GM12864 (cell line): ENCODE measurements at places on chromosomes 11 and 22.

DNA sequence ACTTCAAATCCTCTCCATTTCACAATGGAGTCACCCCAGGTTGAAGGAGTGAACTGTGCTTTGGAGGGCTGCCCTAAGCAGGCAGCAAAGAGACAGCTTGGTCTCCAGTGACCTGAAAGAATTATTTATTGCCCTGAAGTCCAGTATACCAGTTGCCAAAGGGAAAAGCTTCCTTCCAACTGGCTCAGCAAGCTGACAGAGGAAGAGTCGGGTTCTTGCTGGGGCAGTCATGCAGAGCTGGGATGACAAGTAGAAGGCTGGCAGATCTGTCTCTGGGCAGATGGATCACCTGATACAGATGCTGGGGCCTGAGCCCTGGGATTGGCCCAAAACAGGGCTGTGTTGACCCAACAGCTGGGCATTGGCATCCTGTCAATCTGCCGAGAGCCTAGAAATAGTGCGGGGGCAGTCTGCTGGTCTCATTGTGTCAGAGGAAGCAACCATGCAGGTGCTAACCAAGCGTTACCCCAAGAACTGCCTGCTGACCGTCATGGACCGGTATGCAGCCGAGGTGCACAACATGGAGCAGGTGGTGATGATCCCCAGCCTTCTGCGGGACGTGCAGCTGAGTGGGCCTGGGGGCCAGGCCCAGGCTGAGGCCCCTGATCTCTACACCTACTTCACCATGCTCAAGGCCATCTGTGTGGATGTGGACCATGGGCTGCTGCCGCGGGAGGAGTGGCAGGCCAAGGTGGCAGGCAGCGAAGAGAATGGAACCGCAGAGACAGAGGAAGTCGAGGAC, at the start of gene THRSP:
Gene THRSP (plus strand): TSS at position 422 of the 742 bp plus-strand sequence. CDS start 21 bp downstream, at position 443.
- no peak for DNase-seq

GRCh38 chr11:95595973-95596489, 193.6 kb downstream of the FAM76B start:
- no peak for DNase-seq

DNA sequence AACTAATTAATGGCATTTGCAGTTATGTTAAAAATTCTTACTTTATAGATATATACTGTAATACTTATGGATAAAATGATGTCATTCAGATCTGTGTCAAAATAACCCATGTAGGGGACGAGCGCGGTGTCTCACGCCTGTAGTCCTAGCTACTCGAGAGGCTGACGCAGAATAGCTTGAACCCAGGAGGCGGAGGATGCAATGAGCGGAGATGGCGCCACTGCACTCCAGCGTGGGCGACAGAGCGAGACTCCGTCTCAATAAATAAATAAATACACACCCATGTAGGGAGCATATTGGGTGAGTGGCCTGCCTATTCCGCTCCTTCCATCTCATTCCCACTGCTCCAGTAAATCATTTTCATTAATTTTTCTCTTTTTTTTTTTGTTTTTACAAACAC, 7.1 kb downstream of the SNU13 start:
- DNase-seq: no peak

DNA sequence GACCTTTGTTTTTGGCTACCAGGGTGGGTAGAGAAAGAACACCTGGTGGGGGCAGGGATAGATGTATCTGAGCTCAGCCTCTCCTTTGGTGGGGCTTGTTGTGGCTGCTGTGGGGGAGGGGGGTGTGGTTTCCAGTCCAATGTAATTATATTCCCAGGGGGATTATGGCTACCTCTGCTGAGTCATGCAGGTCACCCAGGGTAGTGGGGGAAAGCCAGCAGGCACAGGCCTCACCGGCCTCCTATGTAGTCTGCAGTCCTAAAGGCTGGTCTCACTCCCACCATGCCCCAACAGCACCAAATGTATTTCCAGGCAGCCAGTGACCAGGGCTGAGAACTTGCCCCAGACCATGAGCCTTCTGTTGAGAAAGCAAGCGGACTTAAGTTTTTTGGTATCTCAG, 119.6 kb downstream of the DYNC2H1 start:
- no peak for DNase-seq

GRCh38 chr11:67472882-67473281, 3.8 kb upstream of the TMEM134 start:
- DNase-seq: no peak

- DNase-seq: no peak
Observed at GRCh38 chr11:45723397-45723796, 58.0 kb upstream of the CHST1 start.

DNA sequence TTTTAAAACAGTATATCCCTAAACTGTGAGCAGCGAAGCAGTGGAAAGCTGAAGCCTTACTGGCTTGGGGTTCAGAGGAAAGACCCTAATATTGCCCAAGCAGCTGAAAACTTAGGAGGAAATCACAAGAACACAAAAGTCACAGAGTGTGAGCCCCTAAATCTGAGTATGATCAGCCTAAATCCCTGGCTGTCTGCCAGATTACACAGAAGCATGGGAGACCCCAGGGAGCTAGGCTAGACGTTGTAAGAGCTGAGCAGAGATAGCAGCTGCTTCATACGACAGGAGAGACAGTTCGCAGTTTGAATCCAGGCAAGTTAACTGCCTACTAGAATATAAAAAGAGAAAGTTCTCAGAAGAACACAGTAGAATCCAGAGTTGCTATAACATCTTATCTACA, 81.2 kb downstream of the PACS1 start:
- DNase-seq: no peak

GRCh38 chr11:12841946-12842630, 167.0 kb upstream of the RASSF10 start:
- no peak for DNase-seq

DNA sequence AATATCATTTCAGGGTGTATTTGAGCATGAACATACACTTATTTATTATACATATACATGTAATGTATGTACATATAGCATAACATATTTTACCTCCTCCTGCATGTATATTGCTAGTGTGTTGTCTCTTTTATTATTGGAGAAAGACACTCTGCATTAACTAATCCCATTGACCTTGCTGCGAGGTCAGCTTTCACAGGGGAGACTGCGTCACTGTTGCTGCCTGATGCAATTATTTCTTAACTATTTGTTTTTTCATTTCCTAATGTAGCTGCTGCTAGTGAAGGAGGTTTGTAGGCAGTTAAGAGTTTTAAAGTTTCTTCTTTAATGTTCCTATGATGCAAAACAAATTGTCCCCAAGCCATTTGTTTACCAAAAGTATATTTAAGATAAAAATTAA, 185.4 kb upstream of the CNTN5 start:
- DNase-seq: no peak

DNA sequence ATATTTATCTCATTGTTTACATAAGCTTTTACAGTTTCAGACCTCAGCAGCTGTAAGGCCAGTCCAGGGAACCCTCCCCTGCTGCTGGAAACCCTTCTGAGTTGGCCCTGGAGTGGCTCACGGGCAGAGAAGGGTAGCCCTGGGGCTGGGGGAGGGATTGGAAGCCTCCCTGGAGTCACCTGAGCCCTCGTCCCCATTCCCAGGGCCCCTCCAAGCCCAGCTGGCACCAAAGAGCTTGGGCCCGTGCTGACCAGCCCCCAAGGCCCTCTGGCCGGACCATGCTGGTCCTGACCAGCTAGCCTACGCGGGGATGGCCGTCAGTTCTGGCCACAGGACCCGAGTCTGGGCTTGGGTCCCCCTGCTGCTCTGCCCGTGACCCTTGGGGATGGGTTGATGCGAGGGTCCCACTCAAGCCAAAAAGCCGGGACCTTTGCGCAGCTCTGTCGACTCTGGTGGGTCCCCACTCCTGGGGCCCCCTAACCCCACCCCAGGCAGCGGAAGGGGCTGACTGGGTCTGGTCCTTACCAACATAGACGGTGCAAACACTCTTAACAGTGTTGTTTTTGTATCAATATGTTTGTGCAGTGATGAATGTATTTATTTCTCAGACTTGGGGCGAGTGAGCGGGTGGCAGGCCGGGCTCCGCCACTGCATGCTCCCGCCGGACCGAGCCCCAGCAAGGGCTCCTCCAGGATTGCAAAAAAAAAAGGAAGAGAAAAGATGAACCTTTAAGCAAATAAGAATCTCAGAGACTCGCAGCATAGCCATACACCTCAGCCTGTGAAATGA, 17.5 kb upstream of the TMEM191C start:
- DNase-seq: no peak

DNA sequence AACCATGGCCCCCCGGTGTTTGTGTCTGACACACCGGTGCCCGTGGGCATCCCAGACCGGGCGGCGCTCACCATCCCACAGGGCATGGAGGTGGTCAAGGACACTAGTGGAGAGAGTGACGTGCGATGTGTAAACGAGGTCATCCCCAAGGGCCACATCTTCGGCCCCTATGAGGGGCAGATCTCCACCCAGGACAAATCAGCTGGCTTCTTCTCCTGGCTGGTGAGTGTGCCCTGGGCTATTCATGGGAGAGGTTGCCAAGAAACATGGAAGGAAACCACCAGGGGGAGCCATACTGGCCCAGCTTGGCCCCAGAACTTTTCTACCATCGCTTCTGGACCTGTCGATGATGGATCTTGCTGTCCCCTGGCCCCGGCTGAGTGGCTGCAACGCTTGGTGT, 36.5 kb downstream of the PRDM11 start:
- no peak for DNase-seq

GRCh38 chr11:47913529-47914244, 65.5 kb upstream of the NUP160 start:
- DNase-seq: no peak

- DNase-seq: no peak
Observed at GRCh38 chr22:19853879-19854777, 546 bp downstream of the GNB1L start.

GRCh38 chr11:122038543-122038942, 77.5 kb downstream of the BLID start:
- no peak for DNase-seq

DNA sequence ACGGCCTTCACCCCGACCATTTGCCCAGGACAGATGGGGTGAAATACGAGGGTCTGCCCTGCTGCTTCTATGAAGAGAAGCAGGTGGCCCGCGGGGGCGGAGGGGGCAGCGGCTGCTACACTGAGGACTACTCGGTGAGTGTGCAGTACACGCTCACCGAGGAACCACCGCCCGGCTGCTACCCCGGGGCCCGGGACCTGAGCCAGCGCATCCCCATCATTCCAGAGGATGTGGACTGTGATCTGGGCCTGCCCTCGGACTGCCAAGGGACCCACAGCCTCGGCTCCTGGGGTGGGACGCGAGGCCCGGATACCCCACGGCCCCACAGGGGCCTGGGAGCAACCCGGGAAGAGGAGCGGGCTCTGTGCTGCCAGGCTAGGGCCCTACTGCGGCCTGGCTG, 11.2 kb downstream of the C22orf31 start:
- no peak for DNase-seq

GRCh38 chr11:121741761-121742361, 289.1 kb upstream of the SORL1-AS1 start:
- DNase-seq: no peak

GRCh38 chr11:792873-793272, 3.0 kb upstream of the CEND1 start:
- no peak for DNase-seq

- no peak for DNase-seq
Observed at GRCh38 chr11:35747668-35748067, 85.1 kb downstream of the TRIM44 start.

DNA sequence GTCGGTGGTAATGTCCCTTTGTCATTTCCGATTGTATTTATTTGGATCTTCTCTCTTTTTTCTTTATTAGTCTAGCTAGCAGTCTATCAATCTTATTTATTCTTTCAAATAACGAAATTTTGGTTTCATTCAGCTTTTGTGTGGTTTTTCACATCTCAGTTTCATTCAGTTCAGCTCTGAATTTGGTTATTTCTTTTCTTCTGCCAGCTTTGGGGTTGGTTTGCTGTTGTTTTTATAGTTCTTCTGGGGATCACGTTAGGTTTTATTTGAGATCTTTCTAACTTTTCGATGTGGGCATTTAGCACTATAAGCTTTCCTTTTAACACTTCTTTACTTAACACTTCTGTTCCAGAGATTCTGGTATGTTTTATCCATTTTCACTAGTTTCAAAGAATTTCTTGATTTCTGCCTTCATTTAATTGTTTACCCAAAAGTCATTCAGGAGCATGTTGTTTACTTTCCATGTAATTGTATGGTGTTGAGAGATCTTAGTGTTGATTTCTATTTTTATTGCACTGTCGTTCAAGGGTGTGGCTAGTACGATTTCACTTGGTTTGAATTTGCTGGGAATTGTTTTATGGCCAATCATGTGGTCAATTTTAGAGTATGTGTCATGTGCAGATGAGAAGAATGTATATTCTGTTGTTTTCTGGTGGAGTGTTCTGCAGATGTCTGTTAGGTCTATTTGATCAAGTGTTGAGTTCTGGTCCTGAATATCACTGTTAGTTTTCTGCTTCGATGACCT, 7.7 kb upstream of the SCGB1D1 start:
- no peak for DNase-seq

DNA sequence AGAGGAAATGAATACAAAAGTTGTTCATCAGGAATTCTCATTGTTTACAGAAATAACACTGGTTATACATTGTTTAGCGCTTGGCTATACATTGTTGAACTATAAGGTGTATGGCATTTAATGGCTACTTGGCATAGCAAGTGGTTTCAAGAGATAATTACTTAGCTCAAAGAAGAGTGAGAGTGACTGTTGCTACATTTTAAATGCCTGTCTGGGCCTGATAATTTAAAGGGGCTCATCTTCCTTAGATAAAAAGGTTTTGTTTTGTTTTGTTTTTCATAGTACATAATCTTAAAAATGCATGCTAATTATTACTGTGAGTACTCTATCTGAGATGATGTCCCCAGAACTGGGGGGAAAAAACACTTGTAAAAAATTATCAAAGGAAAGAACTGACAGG, 1.5 kb upstream of the SMPD1 start:
- DNase-seq: no peak

DNA sequence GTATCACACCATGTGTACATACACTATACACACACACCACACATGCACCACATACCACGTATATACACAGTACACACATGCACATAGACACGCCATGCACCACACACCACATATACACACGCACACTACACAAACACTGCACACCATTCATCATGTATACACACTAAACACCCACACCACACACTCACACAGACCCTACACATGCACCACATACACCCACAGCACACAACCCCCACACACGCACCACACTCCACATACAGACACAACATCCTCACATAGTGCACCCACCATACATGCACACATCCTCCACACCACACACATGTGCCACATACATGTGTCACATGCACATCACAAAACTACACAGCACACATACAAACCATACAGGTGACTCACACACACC, 397.1 kb downstream of the TBC1D22A start:
- DNase-seq: no peak

DNA sequence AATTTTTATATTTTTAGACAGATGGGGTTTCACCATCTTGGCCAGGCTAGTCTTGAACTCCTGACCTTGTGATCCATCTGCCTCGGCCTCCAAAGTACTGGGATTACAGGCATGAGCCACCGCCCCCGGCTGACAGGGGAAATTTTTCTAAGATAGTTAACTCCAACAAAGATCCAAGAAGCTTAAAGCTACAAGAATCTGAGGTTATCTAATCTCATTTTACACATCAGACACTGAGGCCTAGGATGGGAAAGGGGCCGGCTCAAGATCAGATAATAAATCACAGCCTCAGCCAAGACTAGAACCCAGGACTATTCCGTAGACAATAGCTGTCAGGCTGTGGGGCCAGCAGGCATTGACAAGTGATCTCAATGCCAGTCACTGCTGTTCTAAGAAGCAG, 94.0 kb downstream of the AMBRA1 start:
- DNase-seq: no peak
